ENCODE measurements at places on chromosomes 3 and 15.
A peak's percentile ranks its signal among the peaks of the same experiment; 100 is the strongest.

DNA sequence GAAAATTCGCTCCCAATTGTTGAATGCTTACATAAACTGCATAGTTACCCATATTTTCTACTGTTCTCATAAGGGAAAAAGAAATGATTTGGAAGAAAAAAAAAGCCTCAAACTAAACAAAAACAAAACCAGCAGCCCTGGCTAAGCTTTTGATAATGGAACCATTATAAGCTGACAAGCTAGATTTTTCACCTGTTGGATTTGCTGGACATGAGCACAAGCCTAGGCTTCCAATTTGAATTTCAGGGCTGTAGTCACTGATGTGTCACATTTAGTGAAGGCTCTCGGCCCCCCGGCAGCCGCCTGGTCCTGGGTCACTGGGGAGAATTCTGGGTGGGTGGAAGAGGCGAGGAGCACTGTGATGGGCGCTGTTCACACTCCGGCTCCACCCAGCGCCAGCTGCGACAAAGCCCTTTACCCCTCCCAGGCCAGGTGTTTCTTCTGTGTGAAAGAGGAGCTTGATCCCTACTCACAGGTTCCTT lies 4.6 kb downstream of the FBXL22 start:
- DNase-seq: no peak

DNA sequence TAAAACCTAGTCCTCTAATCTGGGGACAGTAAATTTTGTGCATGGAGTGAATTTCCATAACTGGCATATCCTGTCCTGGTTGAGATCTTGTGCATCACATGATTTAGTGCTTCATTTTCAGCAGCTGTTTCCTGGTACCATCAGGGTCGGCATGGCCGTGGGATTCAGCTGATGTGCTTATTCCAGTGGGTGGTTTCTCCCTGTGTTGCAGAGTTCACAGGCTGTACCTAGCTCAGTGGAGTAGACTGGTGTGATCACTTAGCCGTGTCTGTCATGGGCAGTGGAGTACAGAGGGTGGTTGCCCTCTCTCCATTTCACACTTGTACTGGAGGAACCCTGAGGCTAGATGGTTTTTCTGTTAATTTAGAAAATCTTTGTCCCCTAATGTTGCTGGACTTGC lies 228.5 kb downstream of the PTPRG start:
- no peak for DNase-seq

- DNase-seq: peak; percentile 51
Observed at GRCh38 chr3:136195258-136196063, 674 bp downstream of the MSL2 start.

DNA sequence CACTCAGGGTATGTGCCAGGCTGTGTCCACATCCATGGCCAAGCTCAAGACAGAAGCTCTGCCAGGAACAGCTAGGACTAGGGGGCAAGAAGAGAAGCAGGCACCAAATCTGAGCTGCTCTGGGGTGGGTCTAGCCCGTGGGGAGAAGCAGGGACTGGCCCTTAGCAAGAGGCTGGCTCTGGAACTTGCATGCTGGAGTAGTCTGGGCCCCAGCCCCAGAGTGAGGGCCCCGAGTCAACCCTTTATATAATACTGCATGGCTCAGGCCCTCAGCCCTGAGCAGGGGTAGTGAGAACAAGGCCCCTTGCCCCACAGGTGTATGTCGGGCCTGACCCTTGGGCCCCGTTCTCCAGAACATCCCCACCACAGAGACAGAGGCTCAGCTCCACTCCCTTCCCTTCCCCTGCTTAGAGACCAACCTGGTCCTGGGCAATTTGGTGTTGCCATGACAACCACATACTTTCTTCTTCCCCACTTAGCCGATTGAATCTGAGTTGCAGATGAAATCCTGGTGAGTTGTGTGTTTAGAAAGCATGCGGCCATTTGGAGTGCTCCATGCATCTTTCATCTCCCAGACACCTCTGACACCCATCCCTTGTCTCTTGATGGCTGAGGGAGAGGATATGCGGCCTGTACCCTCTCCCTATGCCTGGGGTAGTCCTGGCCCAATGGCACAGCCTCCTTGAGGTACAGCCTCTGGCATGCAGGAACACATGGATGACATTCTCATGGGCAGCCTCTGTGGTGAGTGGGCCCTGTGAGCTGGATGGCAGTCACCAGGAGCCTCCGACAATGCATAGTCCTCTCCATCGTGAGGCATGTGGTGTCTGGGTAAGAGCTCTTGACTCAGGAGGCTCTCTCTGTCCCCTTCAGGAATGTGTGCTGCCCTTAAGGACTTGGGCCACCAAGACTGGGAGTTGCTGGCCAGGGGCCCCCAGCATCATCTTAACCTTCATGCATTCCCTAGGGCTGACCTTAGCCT lies 29.2 kb upstream of the SFMBT1 start:
- no peak for DNase-seq

DNA sequence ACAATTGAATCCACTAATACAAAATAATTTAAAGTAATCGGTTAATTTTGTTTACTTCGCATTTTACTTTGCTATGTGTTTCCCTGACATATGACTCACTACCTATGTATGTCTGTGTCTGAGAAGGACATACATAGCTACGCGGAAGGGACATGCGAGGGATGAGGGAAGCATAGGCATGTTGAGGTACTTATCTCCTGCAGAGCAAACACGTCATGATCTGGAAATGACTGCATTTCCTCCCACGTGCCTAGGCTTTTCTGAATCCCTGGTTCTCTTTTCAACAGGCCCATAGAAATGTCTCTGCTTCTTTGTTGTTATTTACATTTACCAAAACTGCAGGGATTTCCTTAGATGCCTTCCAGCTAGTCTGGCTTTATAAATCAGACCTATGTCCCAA lies 27.5 kb downstream of the ALCAM start:
- no peak for DNase-seq

DNA sequence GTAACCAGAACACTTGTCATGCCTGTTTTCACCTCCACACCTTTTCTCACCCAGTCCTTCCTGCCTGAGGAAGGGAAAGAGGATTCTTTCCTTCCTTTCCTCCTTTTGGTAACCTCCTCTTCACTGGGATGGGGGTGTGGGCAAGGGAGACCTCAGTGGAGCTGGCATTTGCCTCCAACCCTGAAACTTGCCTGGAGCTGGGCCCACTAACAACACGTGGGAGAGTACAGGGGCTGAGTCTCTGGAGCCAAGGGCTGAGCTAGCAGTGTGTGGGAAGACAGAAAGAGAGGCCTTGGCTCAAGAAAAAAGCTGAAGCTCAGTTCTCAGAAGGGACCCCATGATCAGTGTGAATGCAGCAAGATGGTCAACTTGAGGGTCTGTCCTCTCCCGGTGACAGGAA lies 86.6 kb upstream of the SLC6A11 start:
- no peak for DNase-seq

- no peak for DNase-seq
Observed at GRCh38 chr15:91223863-91224262, 123.8 kb downstream of the SV2B start.

GRCh38 chr3:61578667-61579367 lies 17.4 kb downstream of the PTPRG start:
- DNase-seq: no peak

DNA sequence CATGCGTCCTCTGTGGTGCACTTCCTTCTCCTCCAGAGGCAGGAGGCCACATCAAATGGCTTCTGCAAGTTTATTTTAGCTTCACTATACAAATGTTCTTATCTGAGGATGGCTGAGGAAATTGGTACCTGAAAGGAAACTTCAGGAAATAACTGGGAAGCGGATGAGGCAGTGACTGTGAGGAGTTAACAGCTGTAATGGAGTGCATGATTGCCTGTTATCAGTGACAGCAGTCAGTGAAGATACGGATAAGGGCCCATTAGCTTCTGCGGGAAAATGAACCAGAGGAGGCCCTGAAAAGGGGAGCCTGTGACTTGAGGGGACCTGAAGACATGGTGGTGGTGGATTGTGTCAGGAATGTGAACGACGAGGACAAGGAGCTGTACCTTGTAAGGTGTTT lies 51.8 kb downstream of the SPATA16 start:
- DNase-seq: no peak

DNA sequence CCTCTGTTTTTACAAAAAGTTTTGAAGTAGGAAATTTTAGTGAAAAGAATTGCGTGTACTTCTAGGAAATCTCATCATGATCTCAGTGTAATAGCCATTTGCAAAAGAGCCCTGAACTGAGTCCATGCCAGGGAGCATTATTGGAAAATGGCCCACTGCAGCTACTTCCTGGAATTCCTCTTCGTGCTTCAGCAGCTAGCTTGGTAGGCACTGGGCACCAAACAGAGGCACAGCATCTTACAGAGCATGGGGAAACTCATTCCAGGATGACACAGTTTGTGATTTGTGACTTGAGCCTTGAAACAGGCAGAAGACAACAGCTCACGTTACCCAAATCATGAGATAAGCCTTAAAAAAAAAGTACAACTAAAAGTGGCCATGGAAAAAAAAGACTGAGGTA lies 179.1 kb downstream of the WDR72 start:
- no peak for DNase-seq

GRCh38 chr3:144361002-144361401 lies 389.4 kb downstream of the DIPK2A start:
- no peak for DNase-seq

DNA sequence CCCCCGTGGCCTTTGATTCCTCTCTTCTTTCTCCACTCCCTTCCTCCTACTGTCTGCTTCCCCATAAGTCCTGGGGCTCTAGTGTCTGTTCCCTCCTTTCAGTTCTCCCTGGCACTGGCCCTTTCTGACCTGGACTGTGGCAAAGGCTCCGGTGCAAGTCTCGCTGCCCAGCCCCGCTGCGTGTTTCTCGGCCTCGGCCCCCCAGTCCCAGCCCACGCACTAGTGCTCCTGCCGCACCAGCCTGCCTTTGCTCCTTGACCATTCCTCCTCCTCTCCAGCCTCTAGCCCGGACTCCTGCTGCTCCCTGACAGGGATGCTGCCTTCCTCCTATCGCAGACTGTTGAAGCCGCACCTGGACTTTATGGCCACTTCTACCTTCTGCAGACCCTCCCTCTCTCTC lies 2.1 kb downstream of the TM6SF1 start:
- DNase-seq: no peak

- DNase-seq: no peak
Observed at GRCh38 chr15:81276967-81277366, 47.0 kb downstream of the STARD5 start.

GRCh38 chr3:88031642-88032077 lies 27.1 kb downstream of the CGGBP1 start:
- DNase-seq: peak; percentile 6

GRCh38 chr15:101161656-101162055 lies 90.2 kb downstream of the CHSY1 start:
- no peak for DNase-seq

Data from NCI-H460 (cell line).